ENCODE measurements at places on chromosomes 1 and 21. TPM values are rescaled to one million over a fixed set of nuclear protein-coding genes. Genes with fewer than 3 reads are reported as not detected.

LRRC47 gene
- 32.5 TPM for total RNA-seq

RGS8 gene
- total RNA-seq = not detected

VANGL2 gene
- not detected for total RNA-seq

PRAMEF13 gene
- total RNA-seq = not detected

CCDC181 gene
- 0.14 TPM for total RNA-seq

NPPA gene
- not detected for total RNA-seq

LRRC53 gene
- total RNA-seq = not detected

AHDC1 gene
- total RNA-seq = 2.1 TPM

GLMP gene
- 72.1 TPM for total RNA-seq

ATP6V1G3 gene
- total RNA-seq = not detected

TTC13 gene
- total RNA-seq = 15.8 TPM

NBPF6 gene
- not detected for total RNA-seq

CR1L gene
- total RNA-seq = not detected

All from smooth muscle cell of bladder (primary cell).